ENCODE measurements at places on chromosomes 5 and 9.

DNA sequence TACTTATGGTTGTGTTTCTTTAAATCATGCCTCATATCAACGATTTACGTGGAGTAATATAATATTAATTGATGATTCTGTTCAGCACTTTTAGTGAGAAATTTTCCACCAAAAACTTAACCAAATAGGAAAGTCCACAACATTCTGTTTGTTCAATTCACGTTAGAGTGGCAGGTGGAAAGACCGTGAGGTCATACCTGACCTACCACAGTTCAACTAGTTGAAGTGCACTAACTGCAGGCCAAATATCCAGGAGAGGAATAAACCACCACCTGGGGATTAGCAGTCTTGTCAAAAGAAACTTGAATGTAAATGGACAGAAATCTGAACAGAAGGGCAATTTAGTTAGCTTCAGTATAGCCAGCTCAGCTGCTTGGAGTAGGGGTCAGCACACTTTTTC is 577.7 kb downstream of the KIF4B start:
- no peaks in the 10 kb centered on the region for H3K4me1 ChIP-seq
- H3K27ac ChIP-seq, result no peak overlapping the region

DNA sequence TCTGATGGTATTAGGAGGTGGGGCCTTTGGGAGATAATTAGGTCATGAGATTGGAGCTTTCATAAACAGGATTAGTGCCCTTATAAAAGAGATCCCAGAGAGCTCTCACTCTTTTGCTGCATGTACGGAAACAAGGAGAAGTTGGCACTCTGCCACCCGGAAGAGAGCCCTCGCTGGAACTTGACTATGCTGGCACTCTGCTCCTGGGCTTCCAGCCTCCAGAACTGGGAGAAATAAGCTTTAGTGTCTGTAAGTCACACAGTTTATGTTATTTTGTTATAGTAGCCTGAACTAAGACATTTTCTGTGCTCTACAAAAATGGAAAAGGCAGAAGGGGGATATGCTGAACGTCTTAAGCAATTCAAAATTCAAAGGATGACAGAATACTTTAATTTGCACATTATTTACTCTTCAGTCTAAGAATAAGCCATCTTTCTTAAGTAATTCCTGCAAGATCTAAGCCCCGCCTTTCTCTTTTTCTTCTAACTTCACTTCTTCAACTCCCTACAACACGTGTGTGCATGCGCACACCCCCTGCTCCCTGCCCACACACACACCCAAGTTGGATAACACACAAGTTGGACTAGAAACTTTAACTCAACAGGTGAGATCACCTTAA is 17.3 kb downstream of the NFIB start:
- H3K27me3 ChIP-seq, result peaks cover 27% of the 10 kb centered on the region
- no peak overlapping the region for H3K4me3 ChIP-seq
- H3K36me3 ChIP-seq, result no peaks in the 10 kb centered on the region
- no peak for DNase-seq
- no peak overlapping the region for H3K27ac ChIP-seq
- no peaks in the 10 kb centered on the region for H3K4me1 ChIP-seq

DNA sequence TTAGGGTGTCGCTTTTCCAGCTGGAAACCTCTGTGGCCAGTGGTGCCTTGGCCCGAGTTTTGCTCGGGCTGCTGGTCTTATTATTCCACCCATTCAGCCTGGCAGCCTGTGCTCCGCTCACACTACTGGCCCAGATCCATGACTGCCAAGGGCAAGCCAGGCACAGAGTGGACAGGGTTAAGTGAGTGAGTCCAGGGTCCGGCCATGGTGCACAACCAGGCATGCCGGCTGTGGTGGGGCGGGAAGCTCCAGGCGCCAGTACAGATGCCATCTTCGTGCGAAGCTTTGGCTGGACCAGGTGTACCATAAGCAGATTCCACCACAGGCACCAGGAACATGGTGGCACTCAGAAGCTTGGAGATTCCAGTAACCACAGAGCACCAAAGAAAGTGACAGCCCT is 580.2 kb upstream of the FAM174A start:
- no peak for DNase-seq
- H3K27ac ChIP-seq, result no peak overlapping the region
- H3K27me3 ChIP-seq, result no peaks in the 10 kb centered on the region
- H3K4me3 ChIP-seq, result no peak overlapping the region
- H3K4me1 ChIP-seq, result no peaks in the 10 kb centered on the region

- no peak overlapping the region for H3K4me3 ChIP-seq
- DNase-seq, result no peak
- H3K27me3 ChIP-seq, result peaks cover 7% of the 10 kb centered on the region
- H3K4me1 ChIP-seq, result peaks cover 6% of the 10 kb centered on the region
These were observed 294.1 kb upstream of the SMC2 start for GRCh38 chr9:103799959-103800358.

- DNase-seq, result no peak
- H3K4me1 ChIP-seq, result peaks cover 24% of the 10 kb centered on the region
- no peaks in the 10 kb centered on the region for H3K27me3 ChIP-seq
- H3K4me3 ChIP-seq, result no peak overlapping the region
These were observed 7.8 kb downstream of the IER5L start for GRCh38 chr9:129170229-129170628.

- no peaks in the 10 kb centered on the region for H3K36me3 ChIP-seq
- H3K4me3 ChIP-seq, result no peak overlapping the region
- no peaks in the 10 kb centered on the region for H3K27me3 ChIP-seq
- H3K27ac ChIP-seq, result no peak overlapping the region
These were observed 384.2 kb upstream of the ZNF462 start for GRCh38 chr9:106478727-106479126.

All from activated naive CD4-positive, alpha-beta T cell treated with anti-CD3 and anti-CD28 coated beads for 36 hours (primary cell).